ENCODE measurements at places on chromosomes 16 and 17.

DNA sequence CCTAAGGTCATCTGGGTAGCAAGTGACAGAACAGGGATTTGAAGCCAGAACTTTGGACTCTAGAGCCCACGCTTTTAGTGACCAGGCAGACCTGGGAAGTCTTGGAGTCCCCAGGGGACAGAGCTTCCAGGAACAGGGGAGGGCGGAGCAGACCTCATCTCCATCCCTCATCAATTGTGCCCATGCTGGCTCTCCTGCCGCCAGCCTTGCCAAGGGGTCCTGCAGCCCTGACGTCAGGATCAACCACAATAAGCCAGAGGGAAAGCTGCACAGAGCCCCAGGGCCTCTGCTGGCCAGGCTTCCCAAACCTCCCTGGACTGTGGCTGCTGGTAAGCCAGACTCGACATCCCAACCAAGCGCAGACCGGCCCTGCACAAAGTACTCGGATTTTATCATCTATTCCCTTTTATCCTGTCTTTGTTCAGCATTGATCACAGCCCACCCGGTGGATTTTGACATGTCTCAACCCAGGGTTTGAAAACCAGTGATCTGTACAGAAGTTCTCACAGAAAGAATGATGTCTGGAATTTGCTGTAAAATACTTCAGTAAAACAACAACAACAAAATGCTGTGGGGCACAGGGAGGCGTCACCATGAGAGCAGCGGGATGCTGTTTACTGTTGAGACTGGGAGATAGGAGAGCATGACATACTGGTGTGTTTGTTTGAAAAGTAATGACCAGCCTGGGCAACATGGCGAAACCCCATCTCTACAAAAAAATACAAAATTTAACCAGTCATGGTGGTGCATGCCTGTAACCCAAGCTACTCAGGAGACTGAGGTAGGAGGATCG is 11.8 kb downstream of the C16orf74 start:
- no peak for DNase-seq

DNA sequence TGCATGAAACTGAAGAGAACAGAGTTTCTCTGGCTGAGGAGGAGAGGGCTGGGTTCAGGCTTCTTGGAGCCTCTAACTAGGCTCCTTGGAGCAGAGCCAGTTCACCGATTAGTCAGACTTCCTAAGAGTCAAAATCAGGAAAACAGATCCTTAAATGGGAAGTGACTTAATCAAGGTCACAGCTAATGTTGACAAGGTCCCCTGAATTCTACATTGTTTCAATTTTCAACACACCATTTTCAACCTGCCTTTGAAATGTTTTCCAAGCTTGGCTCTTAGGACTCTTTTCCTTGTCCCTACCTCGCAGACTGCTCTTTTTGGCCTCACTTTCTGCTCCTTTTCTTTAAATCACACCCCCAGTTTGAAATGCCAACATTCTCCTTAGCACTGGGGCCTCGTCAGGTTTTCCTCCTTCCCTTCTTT is 16.3 kb downstream of the MYL4 start:
- DNase-seq = no peak

DNA sequence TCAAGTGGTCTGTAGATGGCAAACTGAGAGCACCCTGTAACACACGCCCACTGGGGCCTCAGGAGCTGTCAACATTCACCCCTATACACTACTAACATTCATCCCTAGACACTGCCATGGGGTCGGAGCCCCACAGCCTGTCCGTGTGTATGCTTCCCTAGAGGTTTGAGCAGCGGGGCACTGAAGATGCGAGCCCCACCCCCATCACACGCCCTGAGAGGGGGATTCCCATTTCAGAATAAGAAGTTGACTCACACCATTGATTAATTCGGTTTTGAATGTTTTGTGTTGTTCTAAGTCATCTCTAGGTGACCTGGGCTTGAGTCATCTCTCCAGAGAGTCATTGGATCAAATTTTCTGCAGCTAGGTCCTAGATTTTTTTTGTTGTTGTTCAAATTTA is 37.3 kb upstream of the MMD start:
- no peak for DNase-seq

- DNase-seq = no peak
Observed at GRCh38 chr16:66484453-66485213, 57.5 kb downstream of the BEAN1 start.

All from GM12864 (cell line).